A549 treated with RU486 at 1 μM for 4 hours (cell line): ENCODE measurements at places on chromosomes 2 and 18. TPM values are rescaled to one million over a fixed set of nuclear protein-coding genes. Genes with fewer than 3 reads are reported as not detected.

The SLC30A3 gene
- total RNA-seq = 2.5 to 3.8 TPM (median 3.8 TPM) in 5 replicates

The GRHL1 gene
- total RNA-seq = 0.73 to 2.7 TPM (median 1.2 TPM) in 5 replicates

The MAP4K4 gene
- total RNA-seq = 65.3 to 88.2 TPM (median 83.0 TPM) in 5 replicates

The MFSD6 gene
- total RNA-seq = 15.8 to 26.3 TPM (median 23.1 TPM) in 5 replicates

The ZBTB14 gene
- 6.1 to 8.1 TPM (median 7.0 TPM) in 5 replicates for total RNA-seq

The RMND5A gene
- 21.0 to 24.5 TPM (median 21.7 TPM) in 5 replicates for total RNA-seq

The CABYR gene
- 10.6 to 18.7 TPM (median 12.3 TPM) in 5 replicates for total RNA-seq

The METTL4 gene
- total RNA-seq = 5.0 to 6.2 TPM (median 5.6 TPM) in 5 replicates

The REG3A gene
- total RNA-seq = not detected in 5 replicates
